ENCODE measurements at places on chromosomes 16 and 17.

DNA sequence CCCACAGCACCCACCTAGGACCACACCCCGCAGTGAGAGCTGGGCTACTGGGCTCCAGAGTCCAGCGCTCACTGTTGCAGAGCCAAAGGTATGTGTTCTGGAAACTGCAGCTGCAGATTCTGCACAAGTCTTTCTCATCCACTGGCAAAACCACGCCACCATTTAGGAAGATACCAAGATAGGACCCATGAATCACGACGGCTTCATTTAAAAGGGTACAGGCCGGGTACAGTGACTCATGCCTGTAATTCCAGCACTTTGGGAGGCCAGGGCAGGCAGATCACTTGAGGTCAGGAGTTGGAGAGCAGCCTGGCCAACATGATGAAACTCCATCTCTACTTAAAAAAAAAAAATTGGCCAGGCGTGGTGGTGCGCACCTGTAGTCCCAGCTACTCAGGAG is 18.8 kb downstream of the FOXF1 start:
- DNase-seq = no peak

DNA sequence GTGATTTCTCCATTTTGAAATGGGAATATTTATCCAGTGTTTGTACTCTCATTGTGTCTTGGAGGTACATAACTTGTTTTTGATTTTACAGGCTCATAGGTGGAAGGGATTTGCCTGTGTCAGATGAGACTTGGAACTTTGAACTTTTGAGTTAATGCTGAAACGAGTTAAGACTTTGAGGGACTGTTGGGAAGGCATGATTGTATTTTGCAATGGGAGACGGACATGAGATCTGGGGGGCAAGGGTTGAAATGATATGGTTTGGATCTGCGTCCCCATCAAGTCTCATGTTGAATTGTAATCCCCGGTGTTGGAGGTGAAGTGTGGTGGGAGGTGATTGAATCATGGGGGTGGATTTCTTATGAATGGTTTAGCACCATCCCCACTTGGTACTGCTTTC is 21.8 kb downstream of the PRDM7 start:
- no peak for DNase-seq

DNA sequence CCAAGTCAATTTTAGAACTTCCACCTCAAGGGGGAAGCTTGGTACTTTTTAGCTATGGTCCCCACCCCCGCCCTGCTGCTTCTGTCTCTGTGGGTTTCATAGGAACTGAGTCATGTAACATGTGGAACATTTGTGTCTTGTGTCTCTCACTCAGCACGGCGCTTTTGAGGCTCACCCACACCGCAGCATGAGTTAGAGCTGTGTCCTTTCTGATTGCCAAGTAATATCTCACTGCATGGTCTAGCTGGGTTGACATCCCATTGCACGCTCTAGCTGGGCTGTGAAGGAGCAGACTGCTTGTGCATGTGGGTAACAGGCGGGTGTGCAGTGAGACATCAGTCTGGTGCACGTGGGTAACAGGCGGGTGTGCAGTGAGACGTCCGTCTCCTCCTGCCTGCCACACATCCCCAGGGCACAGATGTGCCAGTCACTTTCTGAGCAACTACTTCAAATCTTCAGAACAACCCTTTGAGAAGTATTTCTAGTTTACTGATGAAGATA is 26.4 kb upstream of the SLC7A5 start:
- DNase-seq = peak; percentile 83

DNA sequence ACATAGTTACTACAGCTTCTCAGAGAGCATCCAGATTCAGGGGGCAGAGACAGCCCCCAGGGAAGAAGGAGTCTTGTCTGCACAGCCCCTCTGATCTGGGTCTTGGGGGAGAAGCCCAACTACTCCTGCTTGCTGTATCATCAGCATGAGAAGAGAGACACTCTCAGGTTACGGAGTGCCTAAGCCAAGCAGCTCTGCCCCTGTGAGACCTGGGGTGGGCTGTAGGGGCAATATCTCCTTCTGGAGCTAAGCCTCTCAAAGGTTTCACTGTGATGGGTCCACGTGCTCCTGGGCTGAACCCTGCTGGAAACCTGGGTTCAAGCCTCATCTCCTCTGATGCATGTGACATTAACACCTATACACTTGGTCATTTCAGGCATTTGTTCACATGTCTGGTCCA is 123.2 kb downstream of the CPPED1 start:
- DNase-seq = no peak

DNA sequence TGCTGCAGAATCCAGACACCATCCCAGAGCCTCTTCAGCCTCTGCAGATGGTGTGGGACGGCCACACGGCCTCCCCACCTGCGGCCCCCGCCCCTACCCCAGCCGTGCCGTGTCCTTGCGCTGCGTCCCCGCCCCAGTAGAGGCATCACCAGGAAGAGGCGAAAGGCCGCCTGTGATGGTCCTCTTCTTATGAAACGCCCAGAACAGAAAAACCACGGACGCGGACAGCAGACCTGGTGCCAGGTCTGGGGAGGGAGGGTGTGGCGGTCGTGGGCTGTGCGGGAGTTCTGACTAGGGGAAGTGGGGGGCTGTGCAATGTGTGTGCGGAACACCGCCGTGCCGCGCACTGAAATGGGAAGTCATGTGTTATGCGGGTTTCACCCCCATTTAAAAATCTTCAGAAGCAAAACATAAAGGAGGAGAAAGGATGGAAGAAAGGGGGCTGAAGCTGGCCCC is 25.5 kb downstream of the ACSF3 start:
- no peak for DNase-seq

DNA sequence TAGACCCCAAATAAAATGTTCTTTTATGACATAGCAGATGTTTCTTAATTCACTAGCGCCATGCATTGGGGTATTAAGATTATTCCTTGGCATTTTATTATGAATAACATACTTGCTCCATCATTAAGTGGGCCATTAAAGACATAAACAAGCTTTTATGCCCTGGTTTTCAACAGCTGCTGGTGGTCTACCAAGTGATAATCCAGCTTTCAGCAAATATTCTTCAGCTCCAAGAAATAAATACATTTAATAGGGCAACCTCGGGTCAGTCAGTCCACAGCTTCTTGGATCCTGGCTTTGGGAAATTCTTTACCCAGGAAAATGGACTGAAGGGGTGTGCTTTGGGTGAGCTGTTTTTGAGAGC is 217.3 kb upstream of the IRX3 start:
- no peak for DNase-seq

DNA sequence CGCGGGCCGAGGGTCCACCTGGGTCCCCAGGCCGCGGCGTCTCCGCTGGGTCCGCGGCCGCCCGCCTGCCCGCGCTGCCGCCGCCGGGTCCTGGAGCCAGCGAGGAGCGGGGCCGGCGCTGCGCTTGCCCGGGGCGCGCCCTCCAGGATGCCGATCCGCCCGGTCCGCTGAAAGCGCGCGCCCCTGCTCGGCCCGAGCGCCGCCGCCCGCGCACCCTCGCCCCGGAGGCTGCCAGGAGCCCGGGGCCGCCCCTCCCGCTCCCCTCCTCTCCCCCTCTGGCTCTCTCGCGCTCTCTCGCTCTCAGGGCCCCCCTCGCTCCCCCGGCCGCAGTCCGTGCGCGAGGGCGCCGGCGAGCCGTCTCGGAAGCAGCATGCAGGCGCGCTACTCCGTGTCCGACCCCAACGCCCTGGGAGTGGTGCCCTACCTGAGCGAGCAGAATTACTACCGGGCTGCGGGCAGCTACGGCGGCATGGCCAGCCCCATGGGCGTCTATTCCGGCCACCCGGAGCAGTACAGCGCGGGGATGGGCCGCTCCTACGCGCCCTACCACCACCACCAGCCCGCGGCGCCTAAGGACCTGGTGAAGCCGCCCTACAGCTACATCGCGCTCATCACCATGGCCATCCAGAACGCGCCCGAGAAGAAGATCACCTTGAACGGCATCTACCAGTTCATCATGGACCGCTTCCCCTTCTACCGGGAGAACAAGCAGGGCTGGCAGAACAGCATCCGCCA is 504 bp downstream of the FOXC2 start:
- DNase-seq = no peak

DNA sequence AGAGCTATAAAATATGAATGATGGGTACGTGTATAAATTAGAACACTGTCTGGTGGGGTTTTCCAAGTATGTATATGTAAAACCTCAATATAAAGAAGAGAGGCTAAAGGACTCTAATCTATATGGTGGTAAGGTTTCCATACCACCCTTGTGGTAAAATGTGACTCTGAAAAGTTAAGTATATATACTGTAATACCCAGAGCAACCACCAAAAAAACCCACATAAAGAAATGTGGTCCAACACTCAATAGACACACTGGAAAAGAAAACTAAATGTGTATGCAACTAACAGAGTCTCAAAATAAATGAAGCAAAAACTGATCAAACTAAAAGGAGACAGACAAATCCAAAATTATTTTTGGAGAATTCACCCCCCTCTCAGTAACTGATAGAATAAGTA is 72.2 kb downstream of the XPO6 start:
- peak; percentile 57 for DNase-seq

DNA sequence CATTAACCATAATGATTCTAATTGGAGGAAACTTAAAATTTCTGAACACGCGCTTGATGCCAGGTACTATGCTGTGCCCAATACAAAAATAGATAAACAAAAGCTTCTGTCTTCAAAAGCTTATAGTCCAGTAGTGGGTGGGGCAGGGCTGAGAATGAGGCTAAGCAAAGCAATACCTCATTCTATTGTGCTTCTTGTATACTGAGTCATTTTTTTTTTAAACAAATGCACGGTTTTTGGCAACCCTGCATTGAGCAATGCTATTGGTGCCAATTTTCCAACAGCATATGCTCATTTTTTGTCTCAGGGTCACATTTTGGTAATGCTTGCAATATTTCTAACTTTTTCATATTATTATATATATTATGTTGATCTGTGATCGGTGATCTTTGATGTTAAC is 34.7 kb upstream of the HNF1B start:
- no peak for DNase-seq

GRCh38 chr17:10063730-10064241 is 134.6 kb downstream of the GAS7 start:
- DNase-seq = no peak

GRCh38 chr17:7573324-7574080 is 5.9 kb upstream of the CD68 start:
- DNase-seq = peak; percentile 94

- DNase-seq = no peak
Measured at GRCh38 chr16:89316701-89317100, 99.2 kb downstream of the ZNF778 start.

- no peak for DNase-seq
Measured at GRCh38 chr17:69853541-69854224, 221.3 kb upstream of the KCNJ16 start.

DNA sequence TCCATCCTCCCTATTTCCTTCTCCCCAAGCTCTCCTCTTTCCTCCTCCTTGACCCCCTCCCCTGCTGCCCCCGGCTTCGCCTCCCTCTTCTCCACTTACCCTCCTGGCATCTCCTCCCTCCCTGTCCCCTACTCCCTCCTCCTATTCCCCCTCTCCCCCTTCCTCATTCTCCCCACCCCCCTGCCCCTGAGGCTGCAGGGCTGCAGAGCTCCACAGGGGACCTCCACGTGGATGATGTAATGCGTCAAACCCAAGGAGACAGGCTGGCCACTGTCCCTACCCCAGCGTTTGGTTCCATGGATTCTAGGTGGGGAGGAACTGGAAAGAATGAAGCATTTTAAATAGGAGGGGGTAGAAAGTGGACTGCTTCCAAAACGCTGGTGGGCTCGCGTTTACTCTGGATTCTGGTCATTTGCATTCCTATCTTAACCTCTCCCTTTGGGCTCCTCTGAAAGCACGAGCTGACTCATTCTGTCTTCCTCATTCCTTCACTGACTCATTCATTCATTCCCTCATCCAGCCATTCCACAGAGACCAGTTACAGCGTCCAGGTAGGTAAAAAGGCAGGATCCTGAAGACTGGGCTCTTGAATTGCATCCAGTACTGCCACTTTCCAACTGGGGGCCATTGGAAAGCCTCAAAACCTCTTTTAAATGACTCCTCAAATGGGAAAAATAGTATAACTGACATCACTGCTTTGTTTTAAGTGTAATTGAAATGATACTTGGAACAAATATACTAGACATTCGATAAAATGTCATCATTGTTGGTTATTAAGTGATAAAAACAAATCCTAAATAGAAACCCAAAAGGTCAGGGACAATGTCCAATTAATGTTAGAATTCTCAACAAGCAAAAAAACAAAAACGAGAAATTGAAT is 943 bp upstream of the COTL1 start:
- no peak for DNase-seq

DNA sequence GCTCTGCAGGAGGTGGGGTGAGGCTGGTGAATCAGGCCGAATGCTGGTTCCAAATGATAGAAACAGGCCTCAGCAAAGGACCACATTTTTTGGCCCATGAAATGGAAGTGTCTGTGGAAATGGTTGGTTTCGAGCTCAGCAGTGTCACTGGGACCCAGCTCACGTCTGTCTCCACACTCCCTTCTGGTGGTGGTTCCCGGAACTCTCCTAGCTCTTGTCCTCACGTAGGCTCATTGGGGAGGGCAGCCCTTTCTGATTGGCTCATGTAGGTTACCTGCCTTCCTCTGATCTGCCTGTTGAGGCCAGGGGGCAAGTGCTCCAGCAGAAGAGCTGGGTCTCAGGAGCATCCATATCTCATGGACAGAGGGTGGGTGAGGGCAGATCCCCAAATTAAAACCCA is 4.0 kb downstream of the ALG1 start:
- DNase-seq = no peak

DNA sequence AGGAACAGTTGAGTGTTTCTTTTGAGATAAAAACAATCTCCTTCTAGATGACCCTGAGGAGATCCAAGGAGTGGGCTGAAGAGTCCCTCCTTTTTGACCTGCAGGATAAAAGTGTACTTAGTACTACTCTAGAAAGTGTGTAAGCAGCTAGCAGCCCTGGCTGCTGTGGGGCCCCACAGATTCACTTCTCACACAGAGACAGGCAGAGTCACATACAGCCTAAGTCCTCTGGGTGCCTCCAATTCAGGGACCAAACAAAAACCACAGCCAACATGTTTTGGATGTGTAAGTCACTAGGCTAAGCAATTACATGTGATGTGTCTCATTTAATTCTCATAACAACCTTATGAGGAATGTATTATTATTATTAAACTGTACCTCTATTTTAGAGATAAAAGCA is 97.1 kb downstream of the TMEM100 start:
- DNase-seq = no peak

DNA sequence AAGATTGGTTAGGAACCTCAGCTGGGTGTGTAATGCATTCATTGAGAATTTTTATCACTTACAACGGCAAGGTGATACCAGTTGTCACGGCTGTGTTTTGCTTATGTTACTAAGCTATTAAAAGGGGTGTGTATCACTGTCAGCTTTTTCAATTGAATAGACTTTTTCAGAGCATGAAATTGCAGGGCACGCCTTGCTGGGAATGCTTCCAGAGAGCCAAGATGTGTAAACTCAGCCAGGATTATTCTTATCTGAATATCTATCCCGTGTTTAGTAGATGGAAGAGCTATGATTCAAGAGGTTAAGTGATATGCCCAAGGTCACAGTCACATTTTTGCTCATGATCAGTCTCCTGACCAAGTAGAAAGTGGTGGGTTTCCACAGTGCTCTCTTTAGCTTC is 6.6 kb upstream of the TEKT3 start:
- no peak for DNase-seq

GRCh38 chr17:83201206-83202001 is 122.0 kb downstream of the METRNL start:
- peak; percentile 4 for DNase-seq

- DNase-seq = no peak
Measured at GRCh38 chr17:81389585-81389984, 5.7 kb upstream of the BAHCC1 start.

GRCh38 chr17:59139939-59140338 is 15.0 kb downstream of the SKA2 start:
- DNase-seq = no peak

All from activated CD4-positive, alpha-beta T cell treated with anti-CD3 and anti-CD28 coated beads, Interleukin-2, amount 10 ng/mL, durations not matched to agents 7 days and 5 days (primary cell).